ENCODE measurements at places on chromosomes 4 and X.

DNA sequence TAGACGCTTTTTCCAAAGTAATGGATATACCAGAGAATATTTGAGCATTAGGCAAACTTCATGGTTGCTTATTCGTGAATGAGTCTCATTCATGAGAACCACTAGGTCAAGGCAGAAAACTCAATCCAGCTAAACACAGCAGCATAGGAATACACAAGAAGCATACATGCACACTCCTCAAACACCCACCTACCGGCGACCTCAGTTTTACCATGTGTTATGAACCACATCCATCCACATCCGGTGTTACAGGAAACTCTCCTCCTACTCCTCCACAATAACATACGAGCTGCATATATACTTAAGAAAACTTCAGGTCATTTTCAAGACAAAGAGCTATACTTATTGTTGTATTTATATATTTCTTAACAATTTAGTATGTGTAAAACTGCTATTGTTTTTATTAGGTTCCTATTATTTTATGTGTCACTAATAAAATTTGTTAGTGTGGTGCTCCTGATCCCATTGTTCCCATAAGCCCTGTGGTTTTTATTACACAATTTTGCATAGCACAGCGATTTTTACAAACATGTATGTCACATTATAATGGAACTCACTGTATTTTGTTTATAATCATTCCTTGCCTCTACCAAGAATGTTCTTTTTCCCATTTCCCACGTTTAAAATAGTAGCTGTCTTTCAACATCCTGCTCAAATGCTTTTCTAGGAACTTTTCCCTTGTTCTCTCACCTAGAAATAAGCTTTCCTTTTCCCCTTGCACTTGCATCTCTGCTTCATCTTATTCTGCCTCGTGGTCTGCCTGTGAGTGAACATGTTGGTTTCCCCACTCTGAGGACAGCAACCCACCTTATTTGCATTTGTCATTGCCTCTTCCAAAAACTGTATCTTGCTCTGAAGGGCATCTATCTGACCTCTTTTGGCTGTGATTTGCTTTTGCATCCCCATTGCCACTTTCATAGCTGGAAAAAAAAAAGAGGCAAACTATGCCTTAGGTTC is 48.3 kb downstream of the STBD1 start:
- DNase-seq = no peak

DNA sequence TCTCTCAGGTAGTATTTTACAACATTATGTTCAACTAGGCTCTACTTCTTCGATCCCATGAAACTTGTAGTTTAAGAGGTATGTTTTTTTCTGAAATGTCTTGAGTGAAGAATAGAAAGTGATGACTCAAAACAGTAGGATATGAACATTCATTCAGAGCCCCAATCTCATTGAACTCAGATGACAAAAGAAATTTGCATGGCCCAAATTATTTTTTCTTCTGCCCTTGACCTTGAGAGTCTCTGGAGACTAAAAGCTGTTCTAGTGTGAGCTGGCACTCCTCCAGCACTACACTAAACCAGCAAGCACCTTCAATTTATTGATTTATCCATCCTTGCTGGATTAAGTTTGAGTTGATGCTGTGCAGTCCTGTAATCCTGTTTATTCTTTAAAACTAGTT is 4.0 kb downstream of the DCLK2 start:
- no peak for DNase-seq

DNA sequence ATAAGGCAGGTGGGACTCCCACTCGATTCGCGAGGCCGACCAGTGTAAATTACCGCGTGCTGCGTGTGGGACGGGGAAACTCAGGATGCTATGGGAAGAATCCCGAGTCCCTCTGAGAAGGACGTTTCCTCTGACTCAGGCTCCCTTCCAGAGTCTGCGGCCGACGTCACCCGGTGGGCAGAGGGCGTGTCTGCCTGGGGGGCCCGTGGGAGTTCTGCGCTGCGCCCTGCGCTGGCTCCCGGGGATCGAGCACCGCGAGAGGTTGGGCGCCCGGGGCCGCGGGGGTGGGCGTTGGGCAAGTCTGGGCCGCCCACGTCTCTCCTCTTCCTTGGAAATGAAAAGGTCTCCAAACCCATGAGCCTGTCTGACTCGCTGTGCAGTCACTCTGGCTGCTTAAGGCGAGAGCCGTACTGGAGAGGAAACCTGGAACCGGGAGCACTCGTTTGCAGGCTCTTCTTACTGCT is 568 bp downstream of the NIPAL1 start:
- peak; percentile 20 for DNase-seq

DNA sequence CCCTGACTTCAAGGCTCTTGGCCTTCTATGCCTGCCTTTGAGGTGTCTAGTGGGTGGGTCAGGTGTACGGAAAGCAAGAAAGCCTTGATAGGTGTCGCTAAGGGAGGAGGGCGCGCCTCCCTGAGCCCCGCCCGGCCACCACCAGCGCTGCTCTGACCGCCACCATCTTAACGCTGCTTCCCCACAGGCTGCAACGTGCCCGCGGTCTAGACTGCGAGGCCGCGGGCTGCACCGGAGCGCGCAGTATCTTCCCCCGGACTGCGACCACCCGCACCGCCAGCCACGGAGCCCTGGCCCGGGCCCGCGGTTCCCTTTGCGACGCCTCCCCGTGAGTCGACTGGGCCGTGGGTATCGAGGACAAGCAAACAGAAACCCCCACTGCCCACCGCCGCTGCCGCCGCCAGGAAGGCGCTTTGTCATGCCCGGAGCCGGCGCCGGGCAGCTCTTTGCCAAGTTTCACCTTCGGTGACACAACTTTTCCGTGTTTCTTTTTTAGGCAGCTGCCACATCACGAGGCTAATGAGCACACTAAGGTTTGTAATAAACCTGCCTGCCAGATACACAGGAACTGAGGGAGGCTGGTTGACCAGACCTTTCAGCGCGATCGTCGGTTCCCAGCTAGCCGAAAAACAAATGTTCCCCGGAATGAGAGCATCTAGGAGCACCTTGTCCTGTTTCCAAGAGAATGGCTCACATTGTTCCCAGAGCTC is 335.8 kb upstream of the F9 start:
- no peak for DNase-seq

DNA sequence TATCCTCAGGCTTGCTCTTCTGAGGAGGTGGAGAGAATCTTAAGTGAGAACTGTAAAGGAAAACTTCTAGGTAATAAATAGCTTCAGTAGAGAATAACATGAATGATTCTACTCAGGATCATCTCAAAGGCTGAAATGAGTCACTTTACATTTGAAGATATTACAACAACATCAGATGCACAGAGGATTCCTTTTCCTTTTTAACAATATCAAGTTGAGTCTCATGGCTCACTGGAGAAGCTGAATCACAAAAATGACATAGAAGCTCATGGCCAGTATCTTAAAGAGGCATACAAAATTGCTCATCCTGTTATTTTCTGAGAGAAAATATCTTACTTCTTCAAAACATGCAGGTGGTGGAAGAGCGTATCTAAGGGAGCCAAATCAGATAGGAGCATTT is 72.5 kb upstream of the EMCN start:
- no peak for DNase-seq

GRCh38 chr4:128859887-128860677 is 50.6 kb downstream of the JADE1 start:
- no peak for DNase-seq

DNA sequence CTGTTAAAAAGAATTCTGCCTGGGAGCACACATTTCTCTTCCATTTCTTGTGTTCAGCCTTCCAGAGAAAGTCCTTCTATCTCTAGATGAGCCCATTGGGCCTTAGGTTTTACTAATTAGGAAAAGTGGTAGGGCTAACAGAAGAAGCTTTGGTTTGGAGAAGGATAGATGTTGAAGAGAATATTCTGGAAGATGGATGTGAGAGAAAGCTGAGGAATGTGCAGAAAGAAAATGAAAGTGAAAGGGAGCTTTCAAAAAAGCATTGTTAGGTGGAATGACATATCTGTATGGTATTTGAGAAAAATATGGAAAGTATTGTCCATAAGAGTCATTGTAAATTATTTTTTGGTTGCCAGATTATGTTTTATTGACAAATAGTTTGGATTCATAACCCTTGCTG is 474.8 kb upstream of the SLIT2 start:
- no peak for DNase-seq

DNA sequence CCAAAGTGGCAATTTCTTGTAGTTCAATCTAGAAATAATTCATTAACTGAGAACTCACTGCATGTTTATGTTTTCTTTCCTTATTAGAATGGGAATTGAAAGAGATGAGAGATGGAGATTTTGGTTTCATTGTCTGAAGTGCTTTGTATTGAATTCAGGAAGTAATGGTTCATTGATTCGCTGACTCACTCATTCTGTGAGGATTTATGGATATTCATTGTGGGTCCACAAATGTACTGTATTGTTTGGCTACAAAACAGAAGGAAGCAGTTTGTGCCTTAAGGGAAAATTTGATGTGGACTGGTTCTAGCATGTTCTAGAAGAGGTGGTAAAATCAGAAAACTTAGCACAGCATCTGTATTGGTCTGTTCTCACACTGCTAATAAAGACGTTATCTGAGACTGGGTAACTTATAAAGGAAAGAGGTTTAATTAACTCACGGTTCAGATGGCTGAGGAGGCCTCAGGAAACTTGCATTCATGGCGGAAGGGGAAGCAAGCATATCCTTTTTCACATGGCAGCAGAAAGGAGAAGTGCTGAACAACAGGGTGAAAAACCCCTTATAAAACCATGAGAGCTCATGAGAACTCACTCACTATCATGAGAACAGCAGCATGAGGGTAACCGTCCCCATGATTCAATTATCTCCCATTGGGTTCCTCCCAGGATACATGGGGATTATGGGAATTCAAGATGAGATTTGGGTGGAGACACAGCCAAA is 132.3 kb upstream of the VCX3A start:
- no peak for DNase-seq

GRCh38 chr4:18689308-18690115 is 668.0 kb upstream of the LCORL start:
- DNase-seq = no peak

DNA sequence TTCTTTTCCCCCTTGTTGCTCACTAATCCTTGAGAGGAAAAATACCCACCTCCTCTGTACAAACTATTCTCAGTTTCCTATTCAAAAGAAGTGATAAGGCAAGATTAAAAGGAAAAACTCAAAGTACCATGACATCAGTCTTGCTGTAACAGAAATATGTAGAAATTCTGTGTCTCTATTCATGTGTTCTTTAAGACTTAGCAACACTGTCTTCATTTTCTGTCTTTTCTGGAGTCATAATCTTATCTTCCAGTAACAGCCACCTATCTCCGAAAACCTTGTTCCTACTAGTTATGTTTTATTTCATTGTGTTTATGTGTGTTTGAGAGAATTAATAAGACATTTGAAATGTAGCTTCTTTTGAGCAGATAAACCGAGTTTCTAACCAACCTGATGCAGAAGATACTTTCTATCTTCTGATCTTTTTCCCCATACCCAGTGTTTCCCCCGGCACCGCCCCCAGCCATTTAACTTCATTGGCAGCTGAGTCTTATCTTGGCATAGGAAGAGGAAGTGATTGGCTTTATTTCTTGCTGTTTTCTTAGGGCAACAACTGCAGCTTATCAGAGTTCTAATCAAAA is 8.0 kb downstream of the FAM241A start:
- peak; percentile 39 for DNase-seq

- no peak for DNase-seq
Measured at GRCh38 chr4:10750714-10751113, 66.1 kb upstream of the CLNK start.

DNA sequence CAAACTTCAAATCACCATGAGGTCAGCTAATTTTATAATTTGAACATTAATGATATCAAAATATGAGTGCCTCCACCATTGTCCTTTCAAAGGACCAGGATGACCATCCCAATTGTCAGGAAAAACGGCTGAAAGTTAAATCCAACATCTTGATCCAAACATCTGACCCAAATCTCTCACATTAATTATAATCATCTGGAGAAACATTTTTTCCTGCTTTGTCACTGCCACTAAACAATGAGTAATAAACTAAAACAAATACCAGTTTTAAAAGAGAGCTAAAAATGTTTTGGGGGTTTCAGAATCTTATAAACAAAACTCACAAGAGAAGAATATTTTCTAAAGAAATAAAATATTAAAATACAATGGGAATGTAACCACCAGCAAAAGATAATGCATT is 45.7 kb upstream of the NDST4 start:
- no peak for DNase-seq

Measured in bone marrow (tissue), 2 donors.